Fibroblast of skin of left biceps (primary cell): ENCODE measurements at places on chromosomes 3 and 15.

DNA sequence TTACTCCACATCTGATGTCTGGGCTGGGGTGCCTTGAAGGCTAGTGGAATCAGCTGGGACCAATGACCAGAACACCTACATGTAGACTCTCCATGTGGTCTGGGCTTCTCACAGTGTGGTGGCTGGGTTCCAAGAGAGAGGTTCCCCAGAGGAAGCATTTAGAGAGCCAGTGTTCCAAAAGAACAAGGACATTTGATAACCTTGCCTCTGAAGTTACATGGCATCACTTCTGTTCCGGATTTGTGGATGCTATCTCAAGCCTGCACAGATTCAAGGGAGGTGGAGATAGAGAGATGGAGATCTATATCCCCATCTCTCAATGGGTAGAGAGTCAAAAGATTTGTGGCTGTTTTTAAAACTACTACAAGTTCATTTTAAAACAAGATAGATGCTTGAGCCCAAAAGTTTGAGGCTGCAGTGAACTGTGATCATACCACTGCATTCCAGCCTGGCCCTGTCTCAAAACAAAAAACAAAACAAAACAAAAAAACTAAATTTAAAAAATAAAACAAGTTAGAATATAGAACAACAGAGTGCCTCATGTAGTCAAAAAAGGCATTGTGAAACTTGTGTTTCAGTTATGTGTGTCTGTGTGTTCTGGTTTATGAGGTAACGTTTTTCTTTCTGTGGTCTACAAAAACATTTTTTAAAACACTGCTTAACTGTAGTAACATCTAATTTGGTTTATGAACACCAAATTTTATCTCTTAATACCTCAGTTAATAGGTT, 44.8 kb downstream of the PDE8A start:
- DNase-seq, result no peak

GRCh38 chr3:184820525-184820924, 8.6 kb downstream of the VPS8 start:
- DNase-seq, result no peak

GRCh38 chr3:66220602-66221377, at the start of gene SLC25A26:
TSS of gene SLC25A26 (plus strand) at chr3:66221001. CDS start at chr3:66221095, 94 bp downstream.
- peak; percentile 86 for DNase-seq

GRCh38 chr3:140859592-140860336, 81.9 kb upstream of the SLC25A36 start:
- no peak for DNase-seq

- no peak for DNase-seq
These were observed 456.0 kb downstream of the CNTN4 start for GRCh38 chr3:2554656-2555055.

- no peak for DNase-seq
These were observed 158.5 kb upstream of the SGO1 start for GRCh38 chr3:20344400-20344959.

DNA sequence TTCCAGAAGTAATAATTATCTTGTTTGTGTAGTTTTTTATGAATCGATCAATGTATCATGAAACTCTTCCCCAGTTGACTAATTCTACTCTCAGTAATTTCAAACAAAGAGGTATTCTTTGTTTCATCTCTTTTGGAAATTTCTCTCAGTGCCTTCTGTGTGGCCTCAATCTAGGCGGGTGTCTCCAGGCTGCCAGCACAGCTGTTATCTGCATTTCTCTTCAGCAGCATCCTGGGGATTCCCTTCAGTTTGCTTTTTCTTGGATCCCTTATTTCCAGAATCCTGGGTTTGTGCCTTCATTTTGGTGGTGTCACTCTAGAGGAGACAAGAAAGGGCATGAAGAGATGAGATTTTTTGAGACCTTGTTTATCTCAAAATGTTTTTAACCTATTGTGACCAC, 22.7 kb downstream of the NIPA2 start:
- no peak for DNase-seq

- no peak for DNase-seq
These were observed 15.7 kb upstream of the MEF2A start for GRCh38 chr15:99550077-99550476.

DNA sequence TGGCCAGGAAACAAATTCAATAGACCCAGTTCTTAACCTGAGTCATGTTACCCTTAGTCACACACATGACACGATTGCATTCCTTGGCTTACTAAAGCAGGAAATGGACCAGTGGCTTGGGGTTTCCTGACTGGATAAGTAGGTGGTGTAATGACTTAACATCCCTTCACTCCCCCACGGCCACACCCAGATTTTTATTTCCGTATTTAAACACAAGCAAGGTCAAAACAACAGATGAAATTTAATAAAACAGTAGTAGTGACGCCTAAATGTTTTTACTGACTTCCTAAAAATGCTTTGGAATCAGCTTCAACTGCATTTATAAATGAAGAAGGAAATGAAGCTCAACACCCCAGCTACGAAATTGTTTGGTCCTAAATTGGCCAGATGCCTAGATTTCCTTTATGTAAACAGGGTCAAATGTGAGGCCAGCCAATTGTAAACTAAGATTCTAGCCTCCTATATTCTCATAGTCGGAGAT, 324.3 kb downstream of the CHST2 start:
- peak; percentile 78 for DNase-seq

GRCh38 chr15:41695750-41696436, 35.7 kb downstream of the MGA start:
- DNase-seq, result no peak

DNA sequence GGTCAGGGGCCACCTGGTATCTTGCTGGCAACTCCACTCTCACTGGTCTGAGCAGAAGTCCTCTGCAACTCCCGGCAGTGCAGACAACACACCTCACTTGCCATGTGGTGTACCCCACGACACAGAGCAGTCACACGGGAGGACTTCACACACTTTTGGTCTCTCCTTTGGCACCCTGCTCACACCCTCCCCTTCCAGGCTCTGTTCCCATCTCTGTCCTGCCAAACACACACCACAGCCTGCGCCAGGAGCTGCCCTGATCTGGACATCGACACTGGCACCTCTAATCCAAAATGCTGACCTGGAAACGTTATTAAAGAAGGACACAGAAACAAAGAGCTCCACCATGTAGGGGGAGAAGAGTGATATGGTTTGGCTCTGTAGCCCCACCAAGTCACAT, 57.2 kb downstream of the SLC41A3 start:
- no peak for DNase-seq

DNA sequence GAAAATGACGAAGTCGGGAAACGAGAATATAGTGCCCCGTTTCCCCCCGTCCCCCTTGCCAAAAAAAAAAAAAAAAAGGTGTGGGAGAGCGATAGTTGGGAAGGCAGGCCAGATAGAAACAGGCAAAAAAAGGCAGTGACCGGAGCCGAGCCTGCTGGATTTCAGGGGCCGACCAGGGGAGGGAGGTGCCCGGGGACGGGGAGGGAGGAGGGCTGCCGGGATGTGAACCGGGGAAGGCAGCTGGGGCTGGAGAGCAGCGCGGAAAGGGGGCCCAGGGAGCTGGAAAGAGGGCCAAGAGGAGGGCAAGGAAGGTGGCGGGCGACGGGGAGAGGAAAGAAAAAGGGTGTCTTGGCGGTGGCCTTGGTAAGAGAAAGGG, 837 bp downstream of the LRRN1 start:
- no peak for DNase-seq

DNA sequence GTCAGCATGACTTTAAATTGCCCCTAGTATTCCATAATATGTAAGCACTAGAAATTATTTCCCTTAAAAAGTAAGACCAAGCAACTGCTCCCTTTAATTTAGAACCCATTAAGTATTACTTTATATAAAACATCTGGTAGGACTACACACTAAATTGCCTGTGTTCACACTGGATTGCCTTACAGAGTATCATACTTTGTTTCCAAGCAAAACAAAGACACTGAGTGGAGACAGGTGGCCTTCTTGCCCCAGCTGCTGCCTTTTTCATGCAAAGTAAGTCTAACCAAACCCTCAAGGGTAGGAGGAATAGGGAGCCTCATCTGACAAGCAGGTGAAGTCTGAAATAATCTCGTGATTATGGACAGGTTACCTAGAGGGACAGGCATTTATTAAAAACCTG, 87.3 kb downstream of the PEX5L start:
- no peak for DNase-seq

DNA sequence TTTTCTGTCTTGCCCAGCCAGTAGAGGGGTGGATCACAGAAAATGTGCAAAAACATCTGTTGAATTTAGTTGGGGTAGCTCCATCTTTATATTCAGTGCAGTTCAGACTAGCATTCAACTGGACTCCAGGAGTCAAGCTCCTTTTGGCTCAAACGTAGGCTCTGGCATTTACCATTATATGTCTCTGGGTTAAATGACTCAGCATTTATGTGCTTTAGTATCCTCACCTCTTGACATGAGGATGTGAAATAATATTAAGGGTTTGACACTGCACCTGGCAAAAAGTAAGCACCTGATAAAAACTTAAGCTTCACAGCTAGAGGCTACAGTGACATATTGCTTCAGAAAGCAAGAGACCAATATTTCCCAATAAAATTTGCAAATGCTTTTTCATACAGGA, 14.8 kb downstream of the PRC1 start:
- DNase-seq, result no peak

DNA sequence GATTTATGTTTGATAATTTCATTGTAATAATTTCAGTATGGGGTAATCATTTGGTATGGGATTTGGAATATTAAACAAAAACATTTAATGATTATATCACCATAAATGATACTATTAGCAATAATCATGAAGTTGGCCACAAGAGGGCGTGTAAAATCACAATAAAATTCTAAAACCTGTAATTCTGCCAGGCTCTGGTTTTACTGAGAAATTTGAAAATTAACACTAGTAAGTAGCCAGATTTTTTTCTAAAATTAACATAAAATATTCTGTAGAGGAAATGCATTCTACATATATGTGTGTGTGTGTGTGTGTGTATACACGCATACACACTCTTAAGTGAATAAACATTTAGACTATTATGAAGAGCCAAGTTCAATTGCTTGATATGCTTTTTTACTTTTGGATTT, 40.5 kb downstream of the FEZF2 start:
- DNase-seq, result no peak

- no peak for DNase-seq
These were observed 66.5 kb downstream of the LRRFIP2 start for GRCh38 chr3:37107846-37108245.

DNA sequence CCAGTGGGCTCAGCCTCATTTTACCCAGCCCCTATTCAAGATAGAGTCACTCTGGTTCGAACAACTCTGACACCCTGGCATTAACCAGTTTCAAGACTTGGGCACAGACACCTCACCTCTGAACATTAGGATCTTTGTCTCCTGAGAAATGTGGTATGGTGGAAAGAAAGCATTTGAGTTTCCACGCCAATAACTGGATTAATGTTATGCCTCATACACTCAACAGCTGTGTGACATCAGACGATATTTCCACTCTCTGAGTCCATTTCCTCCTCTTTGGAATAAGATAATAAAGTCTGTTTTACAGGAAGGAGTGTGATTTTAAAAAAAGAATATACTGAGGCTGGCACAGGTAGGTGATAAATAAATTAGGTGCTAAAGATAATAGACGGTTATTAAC, 121.3 kb upstream of the CHL1 start:
- no peak for DNase-seq

DNA sequence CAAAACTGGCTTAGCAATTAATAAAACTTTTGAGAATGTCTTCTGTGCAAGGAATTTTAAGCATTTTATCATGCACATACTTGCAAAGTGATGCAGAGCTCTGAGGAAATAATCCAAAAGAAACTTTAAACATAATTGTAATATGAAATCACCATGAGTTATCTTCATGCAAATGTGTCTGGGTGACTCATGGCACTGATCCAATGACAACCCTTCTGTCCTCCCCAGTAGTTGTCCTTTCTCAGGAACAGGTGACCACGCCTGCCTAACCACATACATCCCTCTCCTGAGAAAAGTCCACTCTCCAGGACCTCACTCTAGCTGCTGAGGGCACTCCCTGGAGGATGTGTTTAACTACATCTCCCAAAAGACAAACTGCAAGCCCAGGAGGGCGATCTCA, 530.6 kb upstream of the IL12A start:
- DNase-seq, result peak; percentile 75

GRCh38 chr15:60091157-60091556, 87.0 kb downstream of the FOXB1 start:
- no peak for DNase-seq

DNA sequence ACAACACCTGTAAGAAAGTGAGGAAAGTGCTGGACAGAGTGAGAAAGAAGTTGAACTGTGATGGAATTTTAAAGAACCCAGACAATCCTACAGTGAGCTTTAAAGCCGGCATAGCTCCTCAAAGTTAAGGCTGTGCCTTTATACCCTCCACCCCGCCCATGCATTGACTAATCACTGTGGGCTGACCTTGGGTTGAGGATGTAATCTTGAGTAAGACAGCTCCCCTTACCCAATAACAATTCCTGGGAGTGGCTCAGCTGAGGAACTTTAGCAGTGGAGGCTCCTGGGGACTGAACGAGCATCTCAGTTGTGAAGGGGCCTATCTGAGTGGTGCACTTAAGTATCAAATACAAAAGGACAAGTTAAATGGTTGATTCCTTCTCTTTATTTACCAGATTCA, 35.7 kb upstream of the ZNF770 start:
- no peak for DNase-seq

- DNase-seq, result no peak
These were observed 305.5 kb downstream of the SHQ1 start for GRCh38 chr3:72542781-72543180.

DNA sequence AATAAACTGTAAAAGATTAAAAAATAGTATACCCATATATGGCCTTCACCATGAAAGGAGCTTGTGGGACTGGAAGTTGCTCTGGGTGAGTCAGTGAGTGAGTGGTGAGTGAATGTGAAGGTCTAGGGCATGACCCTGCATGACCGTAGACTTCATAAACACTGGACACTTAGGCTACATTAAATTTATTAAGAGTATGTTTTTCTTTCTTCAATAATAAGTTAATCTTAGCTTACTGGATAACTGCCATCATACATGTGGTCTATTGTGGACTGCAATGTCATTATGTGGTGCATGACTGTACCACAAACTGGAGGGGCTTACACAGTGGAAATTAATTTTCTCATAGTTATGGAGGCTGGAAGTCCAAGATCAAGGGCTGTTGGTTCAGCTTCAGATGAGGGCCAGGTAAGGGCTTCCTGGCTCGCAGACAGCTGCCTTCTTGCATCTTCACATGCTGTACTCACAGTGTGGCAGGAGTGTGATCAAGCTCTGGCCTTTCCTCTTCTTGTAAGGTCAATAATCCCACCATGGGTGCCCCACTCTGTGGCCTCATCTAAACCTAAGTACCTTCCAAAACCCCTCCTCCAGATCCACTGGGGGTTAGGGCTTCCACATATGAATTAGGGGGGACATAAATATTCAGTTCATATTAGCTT, 40.8 kb upstream of the PRR23E start:
- no peak for DNase-seq

DNA sequence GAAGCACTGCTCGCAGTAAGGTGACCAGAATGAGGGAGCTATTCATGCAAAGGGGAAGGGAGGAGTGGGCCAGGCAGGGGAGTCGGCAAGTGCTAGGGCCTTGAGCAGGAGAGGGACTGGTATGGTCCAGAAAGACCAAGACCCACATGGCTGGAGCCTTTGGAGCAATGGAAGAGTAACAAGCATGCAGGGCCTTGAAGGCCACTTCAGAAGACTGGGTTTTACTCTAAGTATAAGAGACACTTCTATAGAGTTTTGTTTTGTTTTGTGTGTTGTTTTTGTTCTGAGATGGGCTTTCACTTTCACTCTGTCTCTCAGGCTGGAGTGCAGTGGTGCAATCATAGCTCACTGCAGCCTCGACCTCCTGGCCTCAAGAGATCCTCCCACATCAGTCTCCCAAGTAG, 42.0 kb downstream of the BFSP2 start:
- DNase-seq, result no peak
